ENCODE measurements at places on chromosomes 11 and 22.

DNA sequence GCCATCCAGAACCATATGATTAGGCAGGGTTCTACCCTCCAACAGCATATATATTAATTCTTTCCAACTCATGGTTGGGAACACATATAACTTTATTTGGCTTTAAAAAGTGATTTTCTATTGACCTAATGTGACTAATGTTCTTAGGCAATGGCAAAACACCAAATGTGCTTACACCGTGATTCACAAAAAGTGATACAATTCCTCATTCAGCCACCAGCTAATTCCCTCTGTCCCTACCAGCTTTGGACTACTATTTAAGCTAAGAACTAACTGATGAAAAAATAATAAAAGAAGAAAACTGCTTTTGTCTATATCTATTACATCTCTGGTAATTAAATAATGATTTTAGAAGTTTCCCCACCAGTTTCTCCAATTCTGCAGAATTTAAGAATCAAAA, 4.7 kb downstream of the CTSC start:
- DNase-seq = no peak

- no peak for DNase-seq
Measured at GRCh38 chr11:22725079-22725478, 58.7 kb downstream of the GAS2 start.

DNA sequence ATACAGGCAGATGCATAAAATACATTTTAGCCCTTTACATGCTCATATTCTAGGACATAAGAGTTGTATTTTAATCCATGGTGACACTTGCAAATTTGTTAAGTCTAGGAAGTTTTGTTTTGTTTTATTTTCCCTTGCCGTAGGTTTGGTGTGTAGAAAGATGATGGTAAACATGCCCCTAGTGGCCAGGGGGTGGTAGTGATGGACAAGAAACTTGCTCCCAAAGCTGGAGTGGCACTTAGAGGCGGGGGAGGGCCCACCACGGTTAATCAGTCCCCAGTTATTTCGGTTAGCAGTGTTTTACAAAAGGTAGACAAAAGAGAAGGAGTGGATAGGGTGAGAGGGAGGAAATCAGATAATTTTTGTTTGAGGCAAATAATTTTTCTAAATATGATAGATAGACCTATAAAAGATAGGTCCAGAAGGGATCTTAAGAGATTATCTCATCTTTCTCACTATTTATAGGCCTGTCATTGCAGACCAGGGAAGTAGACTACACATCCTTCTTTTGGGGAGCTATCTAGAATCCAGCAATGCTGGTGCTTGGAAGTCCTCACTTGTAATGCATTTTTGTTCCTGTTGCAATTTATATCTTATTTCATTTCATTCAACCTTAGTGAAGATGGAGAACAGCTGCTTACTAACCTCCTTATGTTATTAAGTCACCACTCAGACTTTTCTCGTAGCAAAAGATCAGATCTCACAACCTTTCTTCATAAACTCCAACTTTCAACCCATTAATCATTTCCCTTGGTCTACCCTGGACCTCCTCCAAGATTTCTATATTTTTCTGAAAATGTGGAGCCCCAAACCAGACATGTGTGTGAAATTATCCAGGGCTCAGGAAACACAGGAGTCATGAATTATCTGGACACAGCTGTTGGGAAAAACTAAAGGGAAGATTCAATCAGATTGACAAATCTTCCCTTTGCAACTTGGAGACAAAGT, 5.9 kb upstream of the BDNF start:
- no peak for DNase-seq

DNA sequence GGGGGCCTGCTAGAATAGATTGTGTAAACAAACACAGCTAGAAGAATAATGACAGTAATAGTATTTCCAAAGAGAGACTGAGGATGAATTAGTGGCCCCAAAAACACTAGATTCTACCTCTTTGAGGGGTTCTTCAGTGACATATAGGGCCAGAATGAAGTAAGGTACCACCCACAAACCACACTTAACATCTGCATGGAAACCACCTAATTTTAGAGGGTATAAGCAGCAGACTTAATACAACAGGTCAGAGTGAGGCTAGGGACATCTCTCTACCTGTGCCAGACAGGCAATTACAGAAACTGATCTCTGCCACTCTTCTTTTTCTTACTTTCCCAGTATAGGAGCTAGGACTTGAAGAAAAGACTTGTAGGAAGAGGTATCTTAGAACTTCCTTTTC, 20.1 kb downstream of the ELP4 start:
- DNase-seq = no peak

GRCh38 chr11:11468954-11469353, 115.9 kb upstream of the CSNK2A3 start:
- no peak for DNase-seq

DNA sequence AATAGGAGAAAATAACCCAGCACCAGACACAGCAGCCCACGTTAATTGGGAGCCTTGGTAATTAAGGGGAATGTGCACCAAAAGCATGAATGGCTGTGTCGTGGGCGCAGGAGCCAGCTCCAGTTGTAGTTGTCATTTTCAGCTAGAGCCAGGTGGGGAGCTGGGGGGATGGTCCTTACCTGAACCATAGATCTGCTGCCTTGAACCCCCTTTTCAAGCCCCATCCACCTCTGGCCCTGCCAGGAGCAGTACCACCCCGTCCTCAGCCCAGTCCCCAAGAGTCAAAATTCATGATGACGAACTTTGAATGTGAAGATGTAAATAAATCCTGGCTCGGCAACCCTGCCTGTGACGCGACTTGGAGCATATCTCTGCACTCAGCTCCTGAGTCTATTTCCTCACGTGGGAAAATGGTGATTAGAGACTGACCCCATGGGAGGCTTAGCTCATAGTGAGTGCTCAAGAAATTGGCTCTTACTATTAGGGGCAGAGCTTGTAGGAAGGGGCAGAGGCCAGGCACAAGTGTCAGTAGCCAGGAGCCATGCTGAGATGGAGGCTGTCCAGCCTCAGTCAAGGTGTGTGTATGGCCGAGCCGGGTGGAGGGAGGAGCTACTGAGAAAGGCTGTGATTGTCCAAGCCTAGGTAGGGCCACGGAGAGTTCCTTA, 794 bp upstream of the FXYD6 start:
- DNase-seq = no peak

DNA sequence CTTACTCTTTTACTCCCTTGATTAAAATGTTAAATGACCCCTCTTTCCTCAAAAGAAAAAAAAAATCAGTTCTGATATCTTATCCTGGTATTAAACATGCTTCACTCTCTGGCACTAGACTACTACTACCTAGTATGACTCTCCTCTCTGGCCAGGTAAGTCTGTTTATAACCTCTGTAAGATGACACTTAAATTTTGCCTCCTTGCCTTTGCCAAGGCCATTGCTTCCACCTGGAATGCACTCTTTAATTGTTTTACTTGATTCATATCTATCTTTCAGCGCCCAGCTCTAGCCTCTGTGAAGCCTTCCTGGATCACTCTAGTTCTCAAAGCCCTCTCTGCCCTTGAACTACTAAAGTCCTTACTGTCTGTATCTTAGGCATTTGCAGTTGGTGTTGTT, 170.4 kb downstream of the ETS1 start:
- DNase-seq = no peak

DNA sequence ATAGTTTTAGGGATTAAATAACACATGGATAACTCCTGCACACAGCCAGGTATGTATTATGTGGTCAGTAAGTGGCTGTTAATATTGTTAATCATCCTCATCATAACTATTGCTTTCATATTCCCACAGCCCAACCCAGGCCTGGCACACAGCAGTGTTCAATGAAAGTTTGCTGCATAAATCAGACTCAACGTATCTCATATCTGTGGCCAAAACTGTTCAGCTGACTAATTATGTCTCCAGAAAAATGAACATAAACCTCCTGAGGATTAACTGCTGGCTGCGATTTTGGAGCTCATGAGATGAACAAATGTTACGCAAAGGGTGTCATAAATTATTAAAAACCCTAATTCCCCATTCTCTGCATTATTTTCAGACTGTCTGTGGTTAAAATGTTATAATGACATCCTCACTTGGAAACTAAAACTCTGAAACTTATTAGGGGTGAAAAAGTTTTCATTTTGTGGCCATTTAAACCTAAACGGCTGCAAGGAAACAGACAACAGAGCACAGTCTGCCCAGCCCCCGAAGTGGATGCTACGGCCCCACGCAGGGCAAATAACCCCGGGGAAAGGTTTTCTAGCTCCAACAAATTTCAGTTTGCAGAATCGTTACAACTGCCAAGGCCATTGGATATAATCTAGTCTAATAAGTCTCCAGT, 17.3 kb downstream of the ABCC8 start:
- DNase-seq = no peak
